Naive B cell (primary cell): ENCODE measurements at places on chromosomes 1 and 21.

- DNase-seq, result no peak
Measured at GRCh38 chr1:214438530-214438929, 112.9 kb downstream of the PTPN14 start.

GRCh38 chr1:103525114-103525606 lies 339 bp upstream of the RNPC3 start:
- no peak for DNase-seq

DNA sequence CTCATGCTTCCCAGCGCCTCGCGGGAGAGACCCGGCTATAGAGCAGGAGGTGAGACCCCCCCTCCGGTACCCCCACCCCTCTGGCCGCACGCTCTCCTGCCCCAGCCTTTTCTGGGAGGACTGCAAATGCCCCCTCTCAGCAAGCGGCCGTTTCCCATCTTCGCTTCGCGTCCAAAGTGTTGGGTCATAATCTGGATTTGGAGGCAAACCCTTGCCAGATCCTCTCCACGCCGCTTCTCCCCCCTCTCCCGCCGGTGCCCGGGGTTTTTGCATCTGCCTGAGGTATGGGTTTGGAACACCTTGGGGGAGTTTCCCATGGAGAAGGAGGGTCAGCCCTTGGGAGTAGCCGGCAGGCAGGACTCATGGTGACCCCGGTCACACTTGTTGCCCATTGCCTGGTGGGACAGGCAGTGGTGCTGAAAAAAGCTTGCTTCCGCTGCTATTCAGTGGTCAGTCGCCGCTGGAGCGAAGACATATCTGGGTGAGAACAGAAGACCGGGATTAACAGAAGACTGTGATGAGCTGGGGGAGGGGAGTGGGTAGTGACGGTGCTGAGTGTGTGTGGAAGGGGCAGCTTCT lies 935 bp downstream of the KCNK2 start:
- DNase-seq, result no peak

- DNase-seq, result no peak
Measured at GRCh38 chr21:35136586-35137219, 87.6 kb upstream of the RUNX1 start.

- DNase-seq, result no peak
Measured at GRCh38 chr1:194809215-194809614, 1622.8 kb upstream of the B3GALT2 start.

DNA sequence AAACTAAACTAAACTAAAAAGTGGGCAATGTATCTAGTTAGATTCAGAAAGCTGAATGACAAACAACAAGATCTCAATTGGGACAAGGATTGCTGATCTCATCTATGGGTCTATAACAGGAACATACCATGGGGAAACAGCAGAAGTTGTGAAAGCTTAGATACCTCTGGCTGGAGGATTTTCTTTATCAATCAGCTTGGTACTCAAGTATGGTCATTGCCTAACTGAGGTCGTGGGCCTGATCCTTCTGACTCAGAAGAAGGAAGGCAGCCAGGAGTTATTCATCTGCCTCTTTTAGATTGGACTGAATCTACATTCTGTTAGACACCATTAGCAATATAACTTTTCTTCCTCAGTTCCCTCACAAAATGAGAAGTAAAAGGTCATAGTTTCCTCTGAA lies 39.7 kb downstream of the DNTTIP2 start:
- no peak for DNase-seq

DNA sequence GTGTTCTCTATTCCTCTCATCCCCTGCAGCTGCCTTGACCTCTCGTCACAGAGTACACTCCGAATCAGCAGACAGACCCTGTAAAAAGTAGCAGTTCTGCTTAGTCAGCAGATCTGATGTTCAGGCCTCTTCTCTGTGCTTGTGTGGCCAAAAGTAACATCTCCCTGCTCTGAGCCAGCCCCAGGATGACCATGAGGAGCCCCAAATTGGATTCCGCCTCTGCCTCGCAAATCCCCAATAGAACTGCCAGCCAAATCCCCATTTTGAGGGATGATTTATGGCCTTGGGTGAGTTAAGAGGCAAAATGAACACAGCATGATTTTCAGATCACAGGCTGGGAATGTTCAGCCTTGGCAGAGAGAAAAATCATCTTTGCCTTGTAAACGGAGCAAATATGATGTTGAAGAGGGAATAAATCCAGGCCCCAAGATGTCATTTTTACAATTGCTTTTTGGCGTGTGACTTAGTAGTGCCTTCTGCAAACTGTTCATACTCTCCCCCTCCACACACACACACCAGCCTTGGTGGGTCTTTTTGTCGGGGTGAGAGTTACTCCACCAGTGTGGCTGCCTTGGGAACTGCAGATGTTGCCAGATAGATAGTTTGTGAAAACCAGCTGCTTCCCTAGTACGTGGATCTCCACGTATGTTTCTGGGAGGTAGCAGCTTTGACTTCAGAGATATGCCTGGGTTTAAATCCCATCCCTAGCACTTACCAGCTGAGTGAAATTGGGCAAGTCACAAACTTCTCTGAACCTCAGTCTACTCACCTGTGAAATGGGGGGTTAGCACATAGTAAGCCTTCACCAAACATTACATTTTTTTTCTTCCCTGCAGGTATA lies 77.8 kb downstream of the MAN1C1 start:
- DNase-seq, result no peak

DNA sequence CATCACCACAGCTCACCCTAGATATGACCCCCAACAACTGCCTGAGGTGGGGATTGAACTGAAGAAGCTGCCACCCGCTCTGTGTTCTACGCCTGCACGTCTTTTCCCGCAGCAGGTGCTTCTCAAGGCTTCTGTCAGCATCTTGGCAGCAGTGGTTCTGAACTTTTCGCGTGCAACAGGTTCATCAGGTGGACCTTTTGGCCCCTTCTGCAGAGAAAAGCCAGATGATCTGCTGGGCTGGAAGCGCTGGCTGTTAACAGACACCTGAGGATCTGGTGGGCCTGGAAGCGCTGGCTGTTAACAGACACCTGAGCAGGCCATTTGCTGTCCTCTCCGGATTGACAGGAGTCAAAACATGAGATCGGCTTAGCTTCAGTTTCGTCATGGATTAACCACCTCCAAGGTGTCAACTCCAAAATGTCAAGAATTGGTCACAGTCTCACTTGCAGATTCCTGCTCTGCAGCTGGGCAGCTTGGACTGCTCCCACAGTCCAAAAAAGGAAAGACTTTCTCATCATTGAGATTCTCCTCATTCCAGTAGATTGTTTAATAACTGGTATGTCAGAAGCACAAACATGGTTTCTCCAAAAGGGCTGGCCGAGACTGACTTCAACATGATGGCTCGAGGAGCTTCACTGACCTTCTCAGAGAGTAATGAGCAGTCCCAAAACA lies 4.7 kb downstream of the C1orf174 start:
- no peak for DNase-seq

- DNase-seq, result no peak
Measured at GRCh38 chr1:3996846-3997705, 97.0 kb upstream of the C1orf174 start.

GRCh38 chr1:6464514-6464836 lies 1.5 kb downstream of the TNFRSF25 start:
- no peak for DNase-seq

- DNase-seq, result no peak
Measured at GRCh38 chr1:220696226-220696862, 6.2 kb downstream of the C1orf115 start.

DNA sequence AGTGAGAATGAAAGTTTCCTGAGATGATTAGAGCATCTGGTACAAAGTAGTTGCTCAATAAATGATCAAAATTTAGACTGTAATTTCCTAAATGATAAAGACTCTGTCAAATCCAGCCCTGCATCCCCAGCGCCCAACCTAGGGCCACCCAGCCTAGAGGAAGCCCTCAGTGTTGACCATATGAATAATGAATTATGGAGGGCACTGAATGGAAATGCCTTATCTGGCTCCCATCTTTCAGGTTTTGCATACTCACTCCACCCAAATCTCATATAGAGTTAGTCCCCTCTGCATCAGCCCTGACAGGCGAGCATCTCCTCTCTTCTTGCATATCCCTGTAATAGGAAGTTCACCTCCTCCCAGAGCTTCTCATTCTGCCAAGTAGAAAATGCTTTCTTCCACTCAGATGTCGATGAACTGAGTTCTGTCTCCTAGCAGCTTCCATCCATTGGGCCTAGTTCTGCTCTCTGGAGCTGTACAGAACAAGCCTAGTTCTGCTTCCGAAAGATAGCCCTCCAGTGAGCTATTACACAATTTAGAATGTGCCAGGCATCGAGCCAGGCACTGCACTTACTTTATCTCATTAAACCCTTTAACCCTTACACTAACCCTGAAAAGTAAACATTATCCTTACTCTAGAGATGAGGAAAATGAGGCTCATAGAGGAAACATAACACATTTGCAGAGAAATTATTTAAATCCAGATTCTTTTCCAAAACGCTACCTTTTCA lies 20.9 kb downstream of the COA7 start:
- no peak for DNase-seq

DNA sequence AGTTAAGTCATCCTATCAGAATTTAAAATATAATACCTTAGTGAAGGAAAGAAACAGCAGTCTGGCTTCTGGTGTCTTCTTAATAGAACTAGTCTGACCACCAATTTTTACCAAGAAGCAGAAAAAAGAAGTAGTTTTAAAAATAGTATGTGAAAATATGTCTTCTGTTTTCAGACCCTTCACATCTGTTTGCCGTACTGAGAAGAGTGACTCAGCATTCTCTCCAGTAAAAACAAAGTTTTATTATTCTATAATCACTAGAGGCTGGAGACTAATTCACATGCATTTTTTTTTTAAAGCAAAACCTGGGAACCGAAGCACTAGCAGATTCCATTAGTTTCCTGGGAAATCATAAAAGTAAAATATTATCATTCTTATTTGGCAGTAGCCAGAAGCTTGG lies 163.8 kb downstream of the COL24A1 start:
- no peak for DNase-seq

DNA sequence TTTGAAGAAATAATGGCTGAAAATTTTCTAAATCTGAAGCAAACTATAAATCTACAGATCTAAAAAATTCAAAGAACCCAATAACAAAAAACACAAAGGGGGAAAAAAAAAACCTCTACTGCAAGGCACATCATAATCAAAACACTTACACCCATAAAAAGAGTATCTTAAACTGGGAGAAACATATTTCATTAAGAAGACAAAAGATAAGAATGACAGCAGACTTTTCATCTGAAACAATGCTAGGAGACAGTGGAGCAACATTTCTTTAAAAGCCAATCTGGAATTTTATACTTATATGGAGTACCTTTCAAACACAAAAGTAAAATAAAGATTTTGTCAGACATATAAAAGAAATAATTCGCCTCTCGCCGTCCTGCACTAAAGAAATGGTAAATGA lies 49.1 kb downstream of the COP1 start:
- DNase-seq, result no peak

DNA sequence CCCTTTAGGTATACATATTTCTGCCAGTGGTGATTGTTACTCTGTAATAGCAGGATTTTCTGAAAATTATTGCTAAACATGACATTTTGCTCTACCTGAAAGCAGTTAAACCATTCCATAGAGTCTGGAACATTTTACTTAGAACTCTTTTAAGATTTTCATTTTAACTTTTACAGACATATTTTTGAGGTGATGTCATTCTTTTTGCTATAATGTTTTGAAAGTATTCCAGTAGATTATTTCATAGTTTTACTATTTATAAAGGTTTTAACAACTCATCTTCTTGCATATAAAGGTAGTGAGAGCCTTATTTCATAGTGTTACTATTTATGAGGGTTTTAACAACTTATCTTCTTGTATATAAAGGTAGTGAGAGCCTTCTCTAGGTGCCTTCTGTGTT lies 42.9 kb downstream of the PTBP2 start:
- DNase-seq, result no peak

DNA sequence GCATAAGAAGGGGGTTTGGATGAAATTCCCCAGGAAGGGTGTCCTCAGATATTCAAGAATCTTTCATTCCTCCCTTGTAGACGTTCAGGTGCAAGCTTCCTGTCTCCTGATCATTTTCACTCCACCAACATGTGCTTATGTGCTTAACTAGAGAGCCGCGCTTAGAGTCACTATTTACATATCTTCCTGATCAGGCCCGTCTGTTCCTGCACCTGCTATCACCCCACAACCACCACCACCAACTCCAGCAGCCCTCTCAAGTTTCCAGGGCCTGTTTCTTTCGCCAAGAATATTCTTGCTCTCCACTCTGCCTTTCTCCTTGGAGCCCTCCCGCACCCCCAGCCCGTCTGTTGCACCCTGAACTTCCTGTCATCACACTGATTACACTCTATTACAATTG lies 113.4 kb downstream of the SPSB1 start:
- DNase-seq, result no peak

- DNase-seq, result no peak
Measured at GRCh38 chr1:153771261-153771660, 3.9 kb upstream of the SLC27A3 start.

DNA sequence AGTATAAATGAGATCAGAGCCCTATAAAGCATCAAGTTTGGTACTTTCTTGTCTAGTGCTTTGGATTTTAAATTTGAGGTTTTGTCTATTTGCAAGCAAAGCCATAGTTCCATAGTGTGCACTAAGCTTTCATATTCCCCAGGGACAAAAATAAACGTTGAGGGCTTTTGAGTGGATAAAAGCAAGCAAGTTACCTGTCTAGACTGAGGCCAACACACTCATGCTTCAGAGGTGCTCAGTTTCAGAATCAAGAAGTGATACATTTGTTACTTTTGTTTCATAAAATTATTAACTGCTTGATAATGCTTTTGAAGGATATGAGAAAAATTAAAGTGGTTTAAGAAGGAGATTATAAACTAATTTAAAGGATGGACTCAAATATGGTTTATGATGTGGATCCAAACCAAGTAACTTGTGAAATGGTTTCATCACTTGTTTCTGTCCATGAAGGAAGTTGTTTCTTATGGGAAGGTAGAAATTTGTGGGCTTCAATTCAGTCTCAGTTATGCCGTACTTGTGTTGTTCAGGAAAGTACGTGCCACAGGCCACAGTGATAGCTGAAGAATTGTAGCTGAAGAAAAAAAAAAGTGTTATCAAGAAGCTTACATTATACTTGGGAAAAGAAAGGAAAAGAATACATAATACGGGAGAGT lies 71.2 kb downstream of the CHRM3 start:
- no peak for DNase-seq

DNA sequence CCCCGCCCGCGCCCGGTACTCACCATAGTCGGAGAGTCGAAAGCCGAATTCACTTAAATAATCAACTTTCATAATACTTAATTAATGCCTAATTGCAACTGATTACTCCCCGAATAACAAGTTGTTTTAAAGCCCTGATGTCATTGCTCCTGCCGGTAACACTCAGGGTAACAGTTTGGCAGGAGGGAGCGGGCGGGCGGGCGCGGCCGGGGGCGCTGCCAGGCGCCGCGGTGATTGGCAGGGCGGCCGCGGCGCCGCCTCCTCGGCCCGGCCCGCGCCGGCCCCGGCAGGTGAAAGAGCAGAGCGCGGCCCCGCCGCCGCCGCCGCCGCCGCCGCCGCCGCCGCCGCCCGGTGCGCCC lies 102.2 kb downstream of the CASZ1 start:
- DNase-seq, result no peak

- DNase-seq, result no peak
Measured at GRCh38 chr1:21335088-21335691, 44.9 kb upstream of the ECE1 start.

DNA sequence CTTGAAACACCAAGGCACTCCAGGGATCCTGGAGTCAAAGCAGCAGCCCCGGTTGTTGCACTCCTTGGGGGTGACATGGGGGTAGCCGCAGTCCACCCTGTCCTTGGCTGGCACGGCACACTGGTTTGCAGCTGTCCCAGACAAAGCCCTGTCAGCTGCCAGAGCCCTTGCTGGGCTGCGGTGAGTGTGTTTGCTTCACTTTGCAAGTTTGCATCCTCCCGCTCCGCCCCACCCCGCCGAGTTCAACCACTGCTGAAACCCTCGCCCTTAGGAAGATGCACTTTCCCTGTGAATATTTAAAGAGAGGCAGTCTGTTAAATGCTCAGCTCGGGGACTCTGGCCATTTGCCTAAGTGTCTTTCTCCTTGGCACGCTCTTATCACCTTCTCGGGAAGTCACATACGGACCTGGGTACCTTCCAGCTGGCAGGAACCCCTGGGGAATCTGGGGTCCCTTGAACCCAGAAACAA lies 1.7 kb downstream of the TFF3 start:
- DNase-seq, result no peak
